T47D (cell line): ENCODE measurements at places on chromosomes 3 and 15.
A peak's percentile ranks its signal among the peaks of the same experiment; 100 is the strongest.

- no peak for DNase-seq
These were observed 82.9 kb downstream of the ARRDC4 start for GRCh38 chr15:98043160-98044014.

DNA sequence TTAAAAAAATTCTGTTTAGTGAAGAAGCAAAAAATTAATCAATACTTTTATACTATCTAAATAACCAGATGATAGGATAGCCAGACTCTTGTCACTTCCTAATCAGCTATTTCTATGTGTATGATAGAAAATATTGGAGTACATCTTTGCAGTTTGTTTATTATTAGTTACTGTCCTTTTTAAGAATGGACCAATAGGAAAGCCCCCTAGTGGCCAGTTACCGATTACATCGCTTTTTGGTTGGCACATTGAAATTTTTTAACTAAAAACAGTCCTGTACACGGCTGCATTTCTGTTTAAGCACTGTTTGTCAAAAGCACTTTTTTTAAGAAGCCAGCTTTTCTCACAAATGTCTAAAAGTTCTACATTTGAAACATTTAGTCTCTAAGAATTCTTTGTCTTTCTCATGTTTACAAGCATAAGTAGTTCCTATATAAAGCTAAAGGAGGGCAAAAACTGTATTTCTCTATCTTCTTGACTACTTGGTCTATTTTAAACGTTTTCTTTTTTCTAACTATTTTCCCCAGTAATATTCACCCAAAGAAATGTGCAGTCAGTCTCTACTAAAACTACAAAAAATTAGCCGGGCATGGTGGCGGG lies 253.2 kb upstream of the LRTM1 start:
- peak; percentile 42 for DNase-seq

DNA sequence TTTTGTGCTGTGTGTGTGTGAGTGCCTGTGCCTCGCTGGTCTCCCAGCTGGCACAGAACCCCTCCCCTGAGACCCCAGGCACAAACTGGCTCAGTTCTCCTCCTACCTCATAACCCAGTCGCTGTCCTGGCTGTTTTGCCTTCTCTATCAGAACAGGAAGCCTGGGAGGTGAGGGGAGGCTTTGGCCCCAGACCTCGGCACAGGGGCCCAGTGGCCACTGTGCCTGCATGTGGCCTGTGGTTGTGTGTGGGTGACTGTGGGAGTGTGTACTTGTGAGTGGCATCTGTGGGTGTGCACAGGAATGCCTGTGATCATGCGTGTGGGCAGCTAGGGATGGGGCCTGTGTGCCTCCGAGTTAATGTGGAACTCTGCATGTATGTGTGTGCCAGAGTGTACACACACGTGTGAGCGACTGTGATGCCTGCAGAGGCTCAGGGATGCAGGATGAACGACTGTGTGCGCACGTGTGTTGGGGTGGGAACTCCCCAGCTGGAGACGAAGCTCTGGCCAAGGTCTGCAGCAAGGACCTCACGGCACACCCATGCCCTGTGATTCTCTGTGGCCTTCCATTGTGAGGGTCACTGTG lies 32.3 kb downstream of the PSTPIP1 start:
- no peak for DNase-seq

DNA sequence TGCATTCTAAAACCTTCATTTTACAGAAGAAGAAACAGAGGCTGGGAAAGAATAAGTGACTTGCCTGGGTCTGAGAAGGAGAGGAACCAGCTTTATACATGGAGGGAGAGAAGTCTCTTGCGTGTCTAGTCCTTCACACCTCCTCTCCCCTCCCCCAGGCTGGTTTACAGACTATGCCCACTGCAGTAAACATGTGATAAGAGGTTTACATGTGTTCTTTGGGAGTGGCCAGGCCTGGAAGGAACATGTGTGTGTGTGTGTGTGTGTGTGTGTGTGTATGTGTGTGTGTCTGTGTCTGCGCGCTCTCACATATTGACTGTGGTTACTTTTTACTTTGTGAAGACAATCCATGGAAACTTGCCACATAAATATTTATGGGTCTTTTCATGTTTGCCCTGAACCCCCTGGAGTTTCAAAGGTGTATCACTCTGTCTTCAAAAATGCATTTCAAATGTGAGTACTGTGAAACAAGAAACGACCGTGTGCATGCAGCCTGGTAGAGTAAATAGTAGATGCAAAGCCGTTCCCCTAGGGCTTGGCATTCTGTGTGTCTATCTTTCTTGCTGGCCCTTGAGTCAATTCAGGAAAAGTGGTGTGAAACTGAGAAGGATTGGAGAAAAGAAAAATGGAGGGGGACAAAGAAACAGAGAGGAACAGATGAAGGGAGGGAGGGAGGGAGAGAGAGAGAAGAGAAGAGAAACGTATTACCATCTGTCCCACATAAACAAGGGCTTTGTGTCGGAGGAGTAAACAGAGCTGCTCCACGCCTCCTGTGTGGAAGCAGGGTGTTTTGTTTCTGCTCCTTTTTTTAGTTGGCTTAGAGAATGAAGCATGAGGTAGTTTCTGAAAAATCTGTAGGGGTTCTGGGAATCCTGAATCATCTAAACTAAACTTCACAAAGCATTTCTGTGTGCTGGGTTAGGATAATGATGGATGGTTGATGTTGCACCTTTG lies 51.7 kb downstream of the CLDN11 start:
- peak; percentile 62 for DNase-seq

DNA sequence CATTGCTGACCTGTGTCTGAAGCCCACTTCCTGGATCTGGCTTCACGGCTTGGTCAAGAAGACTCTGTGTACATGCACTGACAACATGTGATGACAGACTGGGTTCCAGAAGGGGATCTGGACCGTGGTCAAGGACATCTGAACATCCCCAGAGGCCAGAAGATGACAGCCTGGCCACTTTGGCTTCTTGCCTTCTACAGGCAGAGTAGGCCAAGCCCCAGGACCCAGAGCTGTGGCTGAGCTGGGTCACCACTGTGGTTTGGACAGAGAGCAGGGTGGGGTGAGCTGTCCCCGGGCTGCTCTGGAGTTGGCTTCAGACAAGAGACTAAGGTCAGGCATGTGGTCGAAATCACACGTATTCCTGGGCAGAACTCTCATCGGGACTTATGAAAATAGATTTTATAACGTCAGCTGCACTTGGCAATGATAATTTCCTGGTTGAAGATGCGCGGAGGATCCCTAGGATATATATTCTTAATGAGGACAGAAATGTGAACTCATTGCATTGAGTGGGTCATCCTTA lies 114.1 kb upstream of the FRMD4B start:
- DNase-seq, result no peak

DNA sequence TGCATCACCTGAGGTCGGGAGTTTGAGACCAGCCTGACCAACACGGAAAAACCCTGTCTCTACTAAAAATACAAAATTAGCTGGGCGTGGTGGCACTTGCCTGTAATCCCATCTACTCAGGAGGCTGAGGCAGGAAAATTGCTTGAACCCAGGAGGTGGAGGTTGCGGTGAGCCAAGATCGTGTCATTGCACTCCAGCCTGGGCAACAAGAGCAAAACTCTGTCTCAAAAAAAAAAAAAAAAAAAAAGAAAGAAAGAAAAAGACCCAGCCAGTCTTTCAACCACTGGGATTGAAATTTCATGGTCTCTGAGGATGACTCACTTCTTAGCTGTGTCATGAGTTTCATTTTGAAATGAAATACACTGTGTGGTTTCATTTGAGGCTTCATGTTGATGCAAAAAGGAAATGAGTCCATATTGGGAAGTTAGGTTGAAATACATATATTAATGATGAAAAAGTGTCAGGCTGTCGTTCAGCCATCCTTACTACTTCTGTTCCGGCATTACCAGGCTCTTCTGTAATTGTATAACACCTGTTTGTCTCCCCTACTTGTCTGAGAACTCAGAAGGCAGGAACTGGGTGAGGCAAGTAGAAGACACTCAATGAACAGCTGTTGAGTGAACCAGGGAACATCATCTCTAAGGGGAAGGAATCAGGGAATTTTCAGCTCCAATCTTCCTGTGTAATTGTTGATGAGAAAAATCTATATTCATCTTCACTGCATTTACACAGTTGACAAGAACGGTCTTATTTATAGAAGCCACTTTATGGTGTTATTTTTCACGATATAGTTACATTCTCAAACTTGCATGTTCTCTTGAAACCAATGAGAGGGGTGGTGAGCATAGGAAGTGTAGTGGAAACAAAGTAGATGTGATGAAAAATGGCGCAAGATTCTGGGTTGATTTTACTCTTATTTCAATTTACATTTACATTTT lies 87.4 kb downstream of the NFKBIZ start:
- no peak for DNase-seq

DNA sequence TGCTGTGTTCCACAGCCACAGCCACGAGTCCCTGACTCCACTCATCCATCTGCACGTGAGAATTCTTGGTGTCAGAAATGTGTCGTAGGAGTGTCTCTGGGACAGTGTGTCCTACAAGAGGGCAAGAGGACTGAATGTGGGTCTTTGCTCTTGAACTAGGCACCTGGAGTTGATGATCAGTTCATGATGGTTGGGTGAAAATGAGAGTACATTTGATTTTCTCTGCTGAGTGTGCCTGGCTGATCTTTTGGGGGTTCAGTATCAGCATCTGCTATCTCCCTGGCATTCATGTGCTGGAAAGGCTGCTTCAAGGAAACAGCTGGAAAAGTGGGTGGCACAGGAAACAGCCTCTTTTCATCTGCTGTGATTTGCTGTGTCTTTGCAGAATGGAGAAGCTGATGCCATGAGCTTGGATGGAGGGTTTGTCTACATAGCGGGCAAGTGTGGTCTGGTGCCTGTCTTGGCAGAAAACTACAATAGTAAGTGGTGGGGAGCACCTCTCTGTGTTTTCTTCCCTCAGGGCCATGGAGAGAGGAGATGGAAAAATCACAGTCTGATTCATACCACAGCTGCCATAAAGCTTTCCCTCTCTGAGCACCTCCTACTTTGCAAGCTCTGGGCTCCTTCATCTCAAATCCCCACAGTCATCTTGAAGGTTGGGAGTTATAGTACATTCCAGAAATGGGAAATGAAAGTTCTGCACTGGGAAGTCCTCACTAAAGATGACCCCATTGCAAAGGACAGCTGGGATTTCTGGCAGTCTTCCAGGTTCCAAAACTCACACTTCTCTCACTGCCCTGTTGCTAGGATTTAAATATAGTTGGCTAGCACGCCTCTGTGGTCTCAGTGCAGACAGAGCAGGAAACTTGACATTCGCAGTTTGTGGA lies 17.8 kb downstream of the TF start:
- DNase-seq, result no peak

GRCh38 chr3:44363591-44363990 lies 25.0 kb downstream of the TCAIM start:
- DNase-seq, result no peak

DNA sequence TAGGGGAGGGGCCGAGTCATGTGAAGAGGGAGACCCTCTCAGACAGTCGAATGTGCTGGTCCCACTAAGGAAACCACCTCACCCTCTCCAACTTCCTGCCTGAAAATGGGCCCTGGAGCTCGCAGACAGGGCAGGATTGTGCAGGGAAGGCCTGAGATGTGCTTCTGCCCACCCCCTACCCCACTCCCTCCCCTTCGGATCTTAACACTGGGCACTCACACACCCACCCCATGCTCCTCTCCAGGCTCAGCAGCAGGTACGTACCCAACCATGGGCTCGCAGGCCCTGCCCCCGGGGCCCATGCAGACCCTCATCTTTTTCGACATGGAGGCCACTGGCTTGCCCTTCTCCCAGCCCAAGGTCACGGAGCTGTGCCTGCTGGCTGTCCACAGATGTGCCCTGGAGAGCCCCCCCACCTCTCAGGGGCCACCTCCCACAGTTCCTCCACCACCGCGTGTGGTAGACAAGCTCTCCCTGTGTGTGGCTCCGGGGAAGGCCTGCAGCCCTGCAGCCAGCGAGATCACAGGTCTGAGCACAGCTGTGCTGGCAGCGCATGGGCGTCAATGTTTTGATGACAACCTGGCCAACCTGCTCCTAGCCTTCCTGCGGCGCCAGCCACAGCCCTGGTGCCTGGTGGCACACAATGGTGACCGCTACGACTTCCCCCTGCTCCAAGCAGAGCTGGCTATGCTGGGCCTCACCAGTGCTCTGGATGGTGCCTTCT lies 20.0 kb downstream of the ATRIP start:
- DNase-seq, result no peak

- no peak for DNase-seq
These were observed 247.2 kb downstream of the SLC9A9 start for GRCh38 chr3:143600756-143601718.

DNA sequence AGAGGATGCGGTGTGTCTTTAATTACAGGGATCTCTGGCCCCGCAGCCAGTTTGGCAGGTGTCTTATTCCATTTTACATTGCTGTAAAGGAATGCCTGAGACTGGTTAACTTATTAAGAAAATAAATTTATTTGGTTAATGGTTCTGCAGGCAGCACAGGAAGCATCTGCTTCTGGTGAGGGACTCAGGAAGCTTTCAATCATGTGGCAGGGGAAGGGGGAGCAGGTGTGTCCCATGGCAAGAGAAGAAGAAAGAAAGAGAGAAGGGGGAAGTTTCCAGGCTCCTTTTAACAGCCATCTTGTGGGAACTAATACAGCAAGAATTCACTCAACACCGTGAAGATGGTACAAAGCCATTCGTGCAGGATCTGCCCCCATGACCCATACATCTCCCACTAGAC lies 128.0 kb upstream of the CRBN start:
- DNase-seq, result no peak

- no peak for DNase-seq
These were observed 19.4 kb downstream of the SLC6A11 start for GRCh38 chr3:10835406-10835805.
